ENCODE measurements at places on chromosomes 4 and X. TPM values are rescaled to one million over a fixed set of nuclear protein-coding genes. Genes with fewer than 3 reads are reported as not detected.
A peak's percentile ranks its signal among the peaks of the same experiment; 100 is the strongest.

- H3K4me3 ChIP-seq, result peak overlapping the region; percentile 98
- peaks cover 16% of the 10 kb centered on the region for H3K36me3 ChIP-seq
- peak; percentile 77 for DNase-seq
- no peaks in the 10 kb centered on the region for H3K27me3 ChIP-seq
Measured at GRCh38 chr4:39526765-39527295, 409 bp downstream of the UGDH start.

GRCh38 chr4:138348055-138348454, 105.9 kb upstream of the SLC7A11 start:
- H3K27ac ChIP-seq, result no peak overlapping the region
- H3K27me3 ChIP-seq, result no peaks in the 10 kb centered on the region
- no peak overlapping the region for H3K4me3 ChIP-seq
- no peaks in the 10 kb centered on the region for H3K36me3 ChIP-seq
- no peak for DNase-seq
- no peaks in the 10 kb centered on the region for H3K4me1 ChIP-seq

DNA sequence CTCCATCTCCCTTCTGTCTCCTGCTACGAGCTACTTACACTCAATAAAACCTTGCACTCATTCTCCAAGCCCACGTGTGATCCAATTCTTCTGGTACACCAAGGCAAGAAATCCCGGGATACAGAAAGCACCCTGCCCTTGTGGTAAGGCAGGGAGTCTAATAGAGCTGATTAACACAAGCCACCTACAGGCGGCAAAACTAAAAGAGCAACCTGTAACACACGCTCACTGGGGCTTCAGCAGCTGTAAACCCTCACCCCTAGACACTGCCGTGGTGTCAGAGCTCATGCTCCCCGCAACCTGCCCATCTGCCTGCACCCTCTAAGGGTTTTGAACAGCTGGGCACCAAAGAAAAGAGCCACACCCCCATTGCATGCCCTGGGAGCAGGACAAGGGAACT, 755.4 kb upstream of the HTR2C start:
- H3K27me3 ChIP-seq, result no peaks in the 10 kb centered on the region
- no peaks in the 10 kb centered on the region for H3K4me1 ChIP-seq
- no peak overlapping the region for H3K4me3 ChIP-seq
- H3K36me3 ChIP-seq, result no peaks in the 10 kb centered on the region

ADGRA3 gene
- total RNA-seq, result 75.3 TPM

DNA sequence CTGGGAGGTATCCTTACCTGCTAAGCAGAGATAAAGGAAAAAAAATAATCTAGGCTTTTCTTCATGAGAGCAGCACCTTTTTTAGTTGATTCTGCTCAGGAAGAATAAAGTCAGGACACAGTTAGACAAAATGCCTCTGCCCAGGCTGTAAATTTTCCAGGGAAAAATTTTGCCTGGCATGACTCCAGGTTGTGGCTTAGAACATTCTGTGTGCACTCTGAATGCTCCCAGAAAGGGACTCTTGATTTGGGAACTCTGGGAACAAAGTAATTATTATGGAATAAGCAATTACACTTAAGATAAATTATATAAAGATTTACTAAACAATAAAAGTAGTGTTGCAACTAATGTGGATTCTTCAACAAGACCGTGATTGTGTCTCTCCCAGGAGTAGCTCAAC, 826.2 kb upstream of the TENM3 start:
- H3K4me1 ChIP-seq, result 0 out of 2 replicates have a peak, but pooled peaks cover 6% of the 10 kb centered on the region
- H3K36me3 ChIP-seq, result no peaks in the 10 kb centered on the region
- no peak for DNase-seq
- no peak overlapping the region for H3K4me3 ChIP-seq
- no peak overlapping the region for H3K27ac ChIP-seq
- no peaks in the 10 kb centered on the region for H3K27me3 ChIP-seq
